ENCODE measurements at places on chromosomes 7 and 10. TPM values are rescaled to one million over a fixed set of nuclear protein-coding genes. Genes with fewer than 3 reads are reported as not detected.

Gene AMPH
- total RNA-seq, result 22.1 TPM

DNA sequence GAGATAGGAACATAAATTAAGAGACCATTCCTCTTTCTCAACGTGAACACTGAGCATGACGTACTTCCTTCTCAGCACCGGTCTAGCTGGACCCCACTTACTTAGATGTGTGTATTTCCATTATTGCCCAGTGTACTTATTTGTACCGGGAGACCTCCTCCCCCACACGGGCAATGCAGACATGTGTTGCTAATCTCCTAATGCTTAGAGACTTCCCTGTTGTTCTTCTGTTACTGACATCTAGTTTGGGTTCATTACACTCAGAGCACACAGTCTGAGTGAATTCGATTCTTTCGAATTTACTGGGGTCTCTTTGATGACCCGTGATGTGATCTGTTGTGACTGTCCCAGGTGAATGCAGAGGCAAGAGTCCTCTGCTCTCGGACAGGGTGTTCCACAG lies 260.0 kb downstream of the MAD1L1 start:
- DNase-seq, result no peak

GRCh38 chr10:110076559-110077318 lies 69.0 kb downstream of the ADD3 start:
- no peak for DNase-seq

DNA sequence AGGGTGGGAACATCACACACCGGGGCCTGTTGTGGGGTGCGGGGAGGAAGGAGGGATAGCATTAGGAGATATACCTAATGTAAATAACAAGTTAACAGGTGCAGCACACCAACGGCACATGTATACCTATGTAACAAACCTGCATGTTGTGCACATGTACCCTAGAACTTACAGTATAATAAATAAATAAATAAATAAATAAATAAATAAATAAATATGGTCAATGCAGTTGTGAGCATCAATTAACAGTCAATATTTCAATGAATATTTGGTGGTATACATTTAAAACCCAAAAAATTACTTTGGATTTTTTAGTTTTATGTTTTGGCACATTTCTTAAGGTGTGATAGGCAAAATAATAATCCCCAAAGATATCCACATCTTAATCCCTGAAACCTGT lies 15.6 kb downstream of the TRDMT1 start:
- no peak for DNase-seq

Gene EVX1
- total RNA-seq, result not detected

DNA sequence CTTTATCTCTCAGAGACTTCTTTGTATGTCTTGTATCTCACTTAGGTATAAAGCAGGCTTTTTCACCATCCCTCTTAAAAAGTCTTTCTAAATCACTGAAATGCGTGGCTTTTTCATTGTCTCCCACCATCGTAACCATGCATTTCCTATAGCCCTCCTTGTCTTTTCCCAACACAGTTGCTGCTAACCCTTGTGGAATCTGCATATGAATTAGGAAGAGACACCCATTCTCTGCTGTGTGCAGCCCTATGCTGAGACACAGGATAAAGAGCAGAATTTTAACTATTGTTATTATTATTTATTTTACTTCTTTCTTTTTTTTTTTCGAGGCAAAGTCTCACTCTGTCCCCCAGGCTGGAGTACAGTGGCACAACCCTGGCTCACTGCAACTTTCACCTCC lies 804.3 kb upstream of the COBL start:
- DNase-seq, result no peak

- no peak for DNase-seq
Measured at GRCh38 chr7:107958764-107959526, 44.0 kb downstream of the LAMB1 start.

Gene C10orf67
- not detected for total RNA-seq

- DNase-seq, result no peak
Measured at GRCh38 chr7:111091593-111092358, 849 bp downstream of the LRRN3 start.

Gene FBXL13
- total RNA-seq, result 0.75 TPM

Gene RAMP3
- 586 TPM for total RNA-seq

Gene HOXA1
- total RNA-seq, result not detected

Gene PPP1R17
- total RNA-seq, result not detected

Gene ELN
- 395 TPM for total RNA-seq

Gene SPDYE8
- total RNA-seq, result not detected

Gene MRLN
- not detected for total RNA-seq

- no peak for DNase-seq
Measured at GRCh38 chr10:34470307-34470706, 344.8 kb downstream of the PARD3 start.

GRCh38 chr7:99409192-99409572 lies 413 bp downstream of the BUD31 start:
- no peak for DNase-seq

Gene ANKRD61
- not detected for total RNA-seq

- DNase-seq, result no peak
Measured at GRCh38 chr7:140223515-140224221, 46.9 kb upstream of the KDM7A start.

DNA sequence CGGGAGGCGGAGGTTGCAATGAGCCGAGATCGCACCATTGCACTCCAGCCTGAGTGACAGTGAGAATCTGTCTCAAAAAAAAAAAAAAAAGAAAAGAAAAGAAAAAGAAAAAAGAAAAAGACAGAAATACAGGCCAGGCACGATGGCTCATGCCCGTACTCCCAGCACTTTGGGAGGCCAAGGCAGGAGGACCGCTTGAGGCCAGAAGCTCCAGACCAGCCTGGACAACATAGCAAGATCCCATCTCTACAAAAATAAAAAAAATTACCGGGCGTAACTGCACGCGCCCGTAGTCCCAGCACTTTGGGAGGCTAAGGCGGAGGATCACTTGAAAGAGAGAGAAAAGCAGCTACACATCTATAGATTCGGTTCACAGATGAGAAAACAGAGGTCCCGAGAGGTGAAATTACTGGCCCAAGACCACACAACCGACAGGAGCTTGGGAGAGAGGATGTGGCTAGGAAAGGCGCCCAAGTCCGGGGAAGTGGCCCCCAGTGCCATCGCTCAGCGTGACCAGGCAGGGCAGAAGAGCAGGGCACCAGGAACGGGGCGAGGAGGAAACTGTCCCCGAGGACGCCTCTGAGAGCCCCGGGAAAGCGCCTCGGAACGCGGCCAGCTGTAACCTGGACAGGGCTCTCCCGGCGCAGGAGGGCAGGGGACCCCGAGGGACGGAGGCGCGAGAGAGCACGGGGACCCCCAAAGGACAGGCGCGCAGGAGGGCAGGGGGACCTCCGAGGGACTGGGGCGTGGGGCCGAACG lies 612 bp downstream of the SNX8 start:
- peak; percentile 64 for DNase-seq

- no peak for DNase-seq
Measured at GRCh38 chr10:77625379-77625778, 12.2 kb downstream of the KCNMA1 start.

- DNase-seq, result no peak
Measured at GRCh38 chr10:86848747-86849146, 92.3 kb downstream of the BMPR1A start.

DNA sequence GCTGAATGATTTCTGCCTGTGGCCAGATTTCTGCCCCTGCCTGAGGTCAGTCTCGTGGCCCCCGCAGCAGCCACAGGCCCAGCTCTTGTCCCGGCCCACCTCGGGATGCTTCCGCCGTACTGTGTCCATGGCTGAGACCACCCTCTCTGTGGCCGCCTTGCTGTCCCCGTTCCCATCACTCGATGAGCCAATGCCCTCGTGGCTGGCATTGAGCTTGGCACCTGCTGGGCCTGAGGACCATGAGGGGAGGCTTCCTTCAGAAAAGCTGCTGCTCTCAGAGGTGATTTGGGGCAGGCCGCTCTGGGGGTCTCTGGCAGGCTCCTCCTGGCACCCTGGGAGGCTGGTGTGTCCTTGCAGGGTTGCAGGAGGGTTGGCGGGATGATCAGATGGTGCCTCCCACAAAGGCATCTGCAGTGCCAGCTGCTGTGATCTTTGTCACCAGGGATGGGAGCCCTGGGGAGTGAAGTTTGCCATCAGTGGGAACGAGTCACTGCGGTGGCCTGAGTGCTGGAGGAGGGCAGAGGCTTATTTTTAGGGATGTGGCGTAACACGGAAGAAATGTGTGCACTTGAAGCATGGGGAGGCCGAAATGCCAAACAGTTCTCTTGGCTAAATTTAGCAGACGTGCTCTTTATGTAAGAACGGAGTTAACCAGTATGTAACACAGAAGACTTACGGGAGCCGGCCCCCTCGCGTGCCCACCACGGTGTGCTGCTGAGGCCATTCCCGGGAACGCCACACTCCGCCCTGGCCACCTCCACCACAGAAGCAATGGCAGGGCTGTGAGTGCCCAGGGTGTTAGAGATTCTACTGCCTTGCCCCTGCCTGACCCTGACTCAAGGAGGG lies 47.7 kb downstream of the VIPR2 start:
- DNase-seq, result peak; percentile 50

GRCh38 chr7:27453702-27454405 lies 208.8 kb downstream of the HIBADH start:
- DNase-seq, result no peak

Gene TAS2R16
- not detected for total RNA-seq

Gene EBF3
- 20.2 TPM for total RNA-seq

Gene IL15RA
- 24.8 TPM for total RNA-seq

DNA sequence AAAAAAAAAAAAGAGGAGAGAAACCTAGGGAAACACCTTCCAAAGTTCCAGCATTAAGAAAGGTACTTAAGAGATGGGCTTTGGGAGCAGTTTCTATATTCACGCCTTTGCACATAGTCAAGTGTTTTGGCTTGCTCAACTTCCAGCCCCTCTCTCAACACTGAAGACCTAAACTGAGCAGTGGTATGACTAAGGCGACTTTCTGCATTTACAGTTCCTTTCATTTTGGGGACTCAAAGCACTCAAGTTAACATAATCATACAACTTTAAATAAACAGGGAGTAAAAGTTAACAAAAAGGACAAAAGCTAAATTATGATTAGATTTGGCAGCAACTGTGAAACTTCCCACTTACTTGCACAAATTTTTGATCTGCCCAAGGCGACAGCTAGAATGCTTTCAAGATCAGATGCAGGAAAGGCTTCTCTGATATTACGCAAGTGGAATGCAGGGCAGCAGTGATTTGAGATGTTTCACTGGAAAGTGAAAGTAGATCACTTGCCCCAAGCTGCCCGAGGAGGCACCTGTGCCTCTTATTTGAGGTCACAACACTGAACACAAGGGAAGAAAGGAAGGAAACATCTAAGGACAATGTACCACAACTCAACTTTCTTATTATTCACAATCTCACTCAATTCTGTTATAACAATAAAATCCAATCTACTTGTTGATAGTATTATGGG lies 199.5 kb downstream of the SKAP2 start:
- DNase-seq, result no peak

DNA sequence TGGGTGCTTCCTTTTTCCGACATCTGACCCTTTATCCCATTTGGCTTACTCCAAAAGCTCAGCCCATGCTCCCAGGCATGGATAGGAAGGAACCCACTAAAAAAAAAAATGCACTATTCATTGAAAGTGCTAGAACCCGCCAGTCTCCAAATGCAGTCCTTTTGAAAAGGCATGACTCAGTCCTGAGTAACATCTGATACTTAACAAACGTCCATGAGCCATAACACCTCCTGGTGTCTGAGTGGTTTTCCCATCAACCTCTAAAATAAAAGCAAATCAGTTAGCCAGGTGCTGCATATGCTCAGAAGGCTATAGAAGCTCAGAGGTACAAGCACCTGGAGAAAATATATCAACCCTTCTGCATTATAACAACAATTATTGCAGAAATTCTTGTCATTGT lies 45.0 kb upstream of the CACUL1 start:
- no peak for DNase-seq

Gene CLCN1
- total RNA-seq, result not detected

DNA sequence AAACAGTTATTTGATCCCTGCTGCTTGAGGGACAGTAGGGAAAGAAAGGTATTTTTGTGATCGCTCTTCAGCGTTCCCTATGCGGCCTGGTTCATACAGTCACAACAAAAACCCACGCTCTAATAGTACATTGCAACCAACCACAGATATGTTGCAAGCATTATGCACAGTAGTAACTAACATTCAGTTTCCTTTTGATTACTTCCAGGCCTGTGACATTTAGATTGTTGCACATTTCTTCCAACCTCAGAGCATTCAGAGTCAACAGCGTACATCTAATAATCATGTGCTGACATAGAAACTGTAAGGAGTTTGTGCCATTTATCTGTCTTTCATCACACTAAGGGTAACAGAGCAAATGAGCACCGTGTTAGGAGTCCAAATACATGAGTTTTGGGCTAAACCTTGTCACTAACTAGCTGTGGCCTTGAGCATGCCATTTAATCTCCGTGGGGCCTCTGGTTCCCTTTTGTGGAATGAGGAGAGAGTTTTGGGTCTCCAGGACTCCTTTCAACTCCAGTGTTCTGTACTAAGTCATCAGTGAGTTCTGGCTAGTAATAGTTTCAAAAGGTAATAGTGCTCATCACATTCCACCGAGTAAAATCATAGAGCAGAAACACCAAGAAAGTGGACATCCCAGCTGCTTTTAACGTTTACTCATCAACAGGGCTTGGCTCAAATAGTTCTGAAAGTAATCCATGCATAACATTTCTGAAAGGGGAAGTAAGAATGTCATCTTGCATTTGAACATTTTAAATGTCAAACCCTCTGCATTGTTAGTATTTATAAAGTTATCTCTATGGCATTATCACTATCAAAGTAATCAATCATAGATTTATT lies 99.0 kb upstream of the FZD1 start:
- no peak for DNase-seq

Gene TAS2R5
- not detected for total RNA-seq

Gene OPALIN
- not detected for total RNA-seq

DNA sequence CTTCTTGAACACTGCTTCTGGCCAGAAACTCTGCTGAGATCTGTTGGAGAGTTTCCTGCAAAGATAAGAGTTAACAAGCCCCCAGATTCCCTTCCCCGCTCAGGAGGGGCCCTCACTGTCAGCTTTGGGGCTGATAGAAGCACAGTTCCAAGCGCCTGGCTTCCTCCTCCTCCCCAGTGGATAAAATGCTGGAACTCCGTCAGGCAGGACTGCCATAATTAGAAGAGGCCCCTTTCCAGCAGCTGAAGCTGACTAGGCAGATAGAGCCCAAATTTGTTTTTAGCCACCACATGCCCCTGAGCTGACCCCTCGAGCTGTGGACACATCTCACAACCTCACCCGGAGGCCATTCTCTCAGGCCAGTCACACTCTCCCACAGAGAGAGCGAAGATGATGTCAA lies 89.4 kb downstream of the TBXAS1 start:
- no peak for DNase-seq

GRCh38 chr10:36476399-36476798 lies 649.0 kb upstream of the ANKRD30A start:
- no peak for DNase-seq

- DNase-seq, result no peak
Measured at GRCh38 chr10:50619882-50620281, 3.9 kb downstream of the SGMS1 start.

Gene CAV2
- total RNA-seq, result 92.6 TPM
